Dermis microvascular lymphatic vessel endothelial cell (primary cell): ENCODE measurements at places on chromosomes 4 and X. TPM values are rescaled to one million over a fixed set of nuclear protein-coding genes. Genes with fewer than 3 reads are reported as not detected.

GRCh38 chr4:182770259-182770995 is 146.8 kb downstream of the DCTD start:
- DNase-seq = no peak

DNA sequence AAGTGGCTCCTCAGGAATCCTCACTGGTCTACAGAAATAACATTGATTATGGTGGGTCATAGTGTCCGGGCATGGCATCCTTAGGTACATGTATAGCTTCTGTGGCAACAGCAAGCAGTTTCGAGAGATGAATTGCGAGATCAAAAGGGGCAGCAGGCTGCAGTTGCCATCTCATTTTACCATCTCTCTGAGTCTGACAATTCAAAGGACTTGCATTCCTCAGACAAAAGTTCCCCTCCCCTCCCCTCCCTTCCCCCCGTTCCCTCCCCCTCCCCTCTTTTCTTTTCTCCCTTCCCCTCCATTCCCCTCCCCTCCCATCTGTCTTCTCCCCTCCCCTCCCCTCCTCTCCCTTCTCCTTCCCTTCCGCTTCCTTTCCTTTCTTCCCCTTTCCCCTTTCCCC is 70.2 kb downstream of the MTNR1A start:
- DNase-seq = no peak

- no peak for DNase-seq
Observed at GRCh38 chrX:136021160-136021559, 35.9 kb downstream of the SLC9A6 start.

- peak; percentile 33 for DNase-seq
Observed at GRCh38 chr4:173415885-173416653, 17.2 kb upstream of the SCRG1 start.

GRCh38 chrX:122219226-122219625 is 964.9 kb upstream of the GRIA3 start:
- DNase-seq = no peak

- no peak for DNase-seq
Observed at GRCh38 chrX:17632942-17633341, 104.4 kb upstream of the SCML1 start.

DNA sequence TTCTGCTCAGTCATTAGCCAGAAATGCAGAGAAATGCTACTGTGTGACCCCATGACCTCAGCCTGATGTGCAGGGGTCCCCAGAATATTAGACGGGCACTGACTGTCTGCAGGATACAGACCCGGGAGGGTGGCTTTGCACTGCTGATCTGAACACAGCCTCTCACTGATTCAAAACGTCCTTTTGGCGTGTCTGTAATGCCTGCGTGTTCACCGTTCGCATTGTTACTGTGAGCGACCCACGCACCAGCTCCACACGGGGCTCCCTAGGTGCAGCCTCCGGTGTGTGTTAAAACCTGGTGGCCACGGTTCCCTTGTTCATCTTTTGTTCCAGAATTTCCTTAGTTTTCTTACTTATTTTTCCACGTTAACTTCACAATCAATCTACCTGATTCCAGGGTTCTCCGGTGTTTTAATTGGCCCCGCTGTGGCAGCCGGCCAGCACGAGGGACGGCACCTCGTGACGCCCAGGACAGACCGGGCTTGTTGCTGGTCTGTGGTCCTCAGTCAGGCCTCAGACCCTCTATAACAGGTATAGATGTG is 32.0 kb upstream of the SPON2 start:
- DNase-seq = no peak

DNA sequence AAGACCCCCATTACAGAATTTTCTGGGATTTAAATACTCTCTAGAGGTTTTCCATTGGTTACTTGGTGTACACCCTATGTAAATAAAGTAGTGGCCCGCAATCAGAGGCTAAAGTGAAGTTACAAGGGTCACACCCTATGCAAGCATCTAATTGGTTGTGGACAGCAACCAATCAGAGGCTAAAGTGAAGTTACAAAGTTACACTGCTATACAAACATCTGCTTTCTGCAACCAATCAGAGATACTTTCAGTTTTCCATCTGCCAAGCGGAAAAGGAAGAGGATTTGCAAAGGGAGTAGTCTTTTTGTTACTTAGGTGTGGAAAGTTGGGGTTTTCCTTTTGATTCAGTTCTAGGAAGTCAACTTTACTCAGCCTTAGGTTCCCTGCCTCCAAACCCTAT is 2.0 kb upstream of the ATRX start:
- peak; percentile 25 for DNase-seq

DNA sequence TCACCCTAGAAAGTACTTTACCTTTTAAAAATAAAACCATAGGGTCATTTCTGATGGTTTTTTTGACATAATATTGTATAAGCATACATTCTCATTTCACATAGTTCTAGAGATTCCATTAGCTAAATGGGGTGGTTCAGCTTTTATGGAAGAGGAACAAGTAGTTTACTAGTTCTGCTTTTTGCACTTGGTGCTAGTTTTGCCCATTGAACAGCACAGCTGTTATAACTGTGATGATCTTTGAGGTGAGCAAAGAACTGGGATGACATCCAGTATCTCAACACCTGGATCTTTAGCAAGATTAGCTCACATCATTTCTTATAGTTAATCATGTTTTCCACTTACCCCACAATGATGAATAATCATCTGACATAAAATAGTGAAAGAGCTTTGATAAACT is 40.9 kb downstream of the MOB1B start:
- no peak for DNase-seq

DNA sequence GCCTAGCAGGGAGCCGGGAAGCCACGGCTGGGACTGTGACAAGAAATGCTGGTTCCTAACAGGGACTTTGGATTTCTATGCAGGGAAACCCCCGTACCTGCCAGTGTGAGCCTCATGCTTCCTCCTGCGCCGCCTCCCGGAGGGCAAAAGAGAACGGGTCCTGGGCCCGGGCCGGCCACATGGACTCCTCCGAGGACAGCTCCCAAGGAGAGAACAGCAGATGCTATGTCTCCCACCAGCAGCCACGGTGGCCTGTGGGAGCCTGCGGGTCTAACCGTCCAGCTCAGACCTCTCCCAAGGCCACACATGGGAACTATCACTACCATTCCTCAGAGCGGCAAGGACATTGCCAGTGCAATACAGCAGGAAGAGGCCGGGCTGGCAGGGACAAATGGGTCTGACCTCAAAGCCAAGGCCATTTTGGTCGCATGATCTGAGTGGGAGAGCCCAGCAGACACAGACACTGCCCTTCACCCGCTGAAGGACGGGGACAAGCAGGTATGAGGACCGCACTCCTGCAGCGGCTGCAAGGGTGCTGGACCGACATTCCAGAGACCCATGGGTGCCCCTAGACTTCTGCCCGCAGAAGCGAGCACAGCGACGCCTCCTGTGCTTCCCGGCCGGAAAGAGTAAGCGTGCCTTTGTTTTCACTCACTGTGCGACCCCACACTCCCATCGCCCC is 4.5 kb upstream of the C4orf50 start:
- no peak for DNase-seq

The MBNL3 gene
- 0.26 and 0.38 TPM in 2 replicates for total RNA-seq

The TSPAN7 gene
- total RNA-seq = 9.2 and 23.8 TPM in 2 replicates

The DKK2 gene
- not detected in 2 replicates for total RNA-seq
